Activated naive CD4-positive, alpha-beta T cell treated with anti-CD3 and anti-CD28 coated beads, Interleukin-2, amount 10 ng/mL, durations not matched to agents 7 days and 5 days (primary cell): ENCODE measurements at places on chromosomes 3 and 15.

DNA sequence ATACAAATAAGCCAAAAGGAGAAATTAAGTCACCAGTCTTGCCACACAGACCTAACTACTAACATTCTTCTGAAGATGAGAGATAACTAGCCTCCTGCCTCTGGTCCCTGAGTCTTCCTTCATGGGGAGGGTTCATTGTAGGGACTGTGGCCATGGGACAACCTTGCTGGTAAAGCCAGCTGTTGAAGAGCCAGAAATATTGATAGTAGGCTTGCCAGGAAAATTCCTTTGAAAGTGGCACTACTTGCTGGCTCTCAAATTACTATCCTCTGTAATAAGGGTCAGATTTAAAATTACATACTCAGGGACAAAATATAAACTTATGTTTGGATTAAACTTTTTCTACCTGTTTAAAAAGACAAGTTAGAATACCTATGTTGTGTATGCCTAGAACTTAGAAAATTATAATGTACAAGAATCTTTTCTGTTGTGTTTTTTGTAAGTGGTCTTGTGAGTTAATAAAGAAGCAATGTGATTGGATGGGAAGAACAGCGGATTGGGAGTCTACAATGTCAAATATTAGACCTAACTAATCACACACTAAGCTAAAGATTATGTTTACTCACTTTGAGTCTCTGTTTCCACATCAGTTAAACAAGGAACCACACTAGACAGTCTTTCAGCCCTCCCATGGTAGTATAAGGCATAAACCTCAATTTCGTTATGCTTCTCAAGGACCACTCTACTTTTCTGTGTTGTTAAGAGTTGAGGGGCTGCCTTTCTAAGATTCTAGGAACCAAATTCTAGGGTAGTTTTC lies 60.0 kb upstream of the TRIM71 start:
- H3K27ac ChIP-seq, result peak overlapping the region; percentile 0
- H3K27me3 ChIP-seq, result no peaks in the 10 kb centered on the region
- no peak overlapping the region for H3K4me3 ChIP-seq
- H3K4me1 ChIP-seq, result peaks cover 15% of the 10 kb centered on the region
- no peak for DNase-seq
- peaks cover 22% of the 10 kb centered on the region for H3K36me3 ChIP-seq

DNA sequence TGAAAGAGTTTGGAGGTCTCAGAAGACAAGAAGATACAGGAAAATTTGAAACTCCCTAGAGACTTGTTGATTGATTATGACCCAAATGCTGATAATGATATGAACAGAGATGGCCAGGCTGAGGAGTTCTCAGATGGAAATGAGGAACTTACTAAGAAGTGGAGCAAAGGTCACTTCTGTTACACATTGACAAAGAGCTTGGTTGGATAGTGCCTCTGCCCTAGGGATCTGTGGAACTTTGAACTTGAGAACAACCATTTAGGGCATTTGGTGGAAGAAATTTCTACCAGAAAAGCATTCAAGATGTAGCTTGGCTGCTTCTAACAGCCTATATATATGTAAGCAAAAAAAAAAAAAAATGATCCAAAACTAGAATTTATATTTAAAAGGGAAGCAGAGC lies 48.9 kb upstream of the NAALADL2 start:
- DNase-seq, result no peak
- no peak overlapping the region for H3K4me3 ChIP-seq
- no peaks in the 10 kb centered on the region for H3K4me1 ChIP-seq
- no peaks in the 10 kb centered on the region for H3K36me3 ChIP-seq

DNA sequence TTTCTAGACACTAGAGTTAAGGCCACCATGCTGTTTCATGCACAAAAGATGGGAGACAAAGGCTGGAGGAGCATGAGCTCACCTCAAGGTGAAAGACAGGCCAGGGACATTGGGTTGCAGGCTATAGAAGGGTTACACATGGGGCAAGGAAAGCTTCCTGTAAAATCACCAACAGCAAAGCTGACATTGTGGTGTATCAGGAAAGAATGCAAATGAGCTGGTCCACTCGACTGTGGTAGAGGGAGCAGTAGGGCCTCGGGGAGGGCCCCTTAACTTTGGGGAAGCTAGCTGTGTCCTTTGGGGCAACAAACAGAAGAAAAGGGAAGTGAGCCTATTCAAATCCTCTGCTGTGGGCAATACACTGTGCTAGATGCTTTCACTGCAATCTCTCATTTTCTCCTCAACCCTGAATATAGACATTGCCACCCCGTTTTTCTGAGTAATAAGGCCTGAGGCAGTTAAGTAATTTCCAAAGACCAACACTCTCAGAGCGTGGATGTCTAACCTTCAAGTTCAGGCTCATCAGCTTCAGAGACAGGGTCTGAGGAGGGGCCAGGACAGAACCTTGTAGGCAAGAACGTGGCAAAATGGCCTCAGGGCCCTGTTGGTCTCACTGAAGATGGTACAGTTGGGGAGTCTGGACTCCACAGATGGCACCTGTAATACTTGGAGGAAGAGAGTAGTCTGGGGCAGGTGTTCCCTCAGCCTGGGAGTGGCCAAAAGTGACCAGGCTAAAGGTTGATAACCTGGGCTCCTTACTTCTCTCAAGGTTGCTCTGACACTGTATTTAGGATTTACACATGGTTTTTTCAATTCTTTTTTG lies 24.1 kb downstream of the CX3CR1 start:
- peak overlapping the region; percentile 35 for H3K27ac ChIP-seq
- DNase-seq, result no peak
- H3K4me3 ChIP-seq, result no peak overlapping the region
- no peaks in the 10 kb centered on the region for H3K36me3 ChIP-seq

- H3K4me1 ChIP-seq, result no peaks in the 10 kb centered on the region
- H3K27me3 ChIP-seq, result no peaks in the 10 kb centered on the region
- no peak overlapping the region for H3K27ac ChIP-seq
- no peak for DNase-seq
- no peak overlapping the region for H3K4me3 ChIP-seq
Measured at GRCh38 chr3:37392957-37393356, 218.6 kb upstream of the LRRFIP2 start.

DNA sequence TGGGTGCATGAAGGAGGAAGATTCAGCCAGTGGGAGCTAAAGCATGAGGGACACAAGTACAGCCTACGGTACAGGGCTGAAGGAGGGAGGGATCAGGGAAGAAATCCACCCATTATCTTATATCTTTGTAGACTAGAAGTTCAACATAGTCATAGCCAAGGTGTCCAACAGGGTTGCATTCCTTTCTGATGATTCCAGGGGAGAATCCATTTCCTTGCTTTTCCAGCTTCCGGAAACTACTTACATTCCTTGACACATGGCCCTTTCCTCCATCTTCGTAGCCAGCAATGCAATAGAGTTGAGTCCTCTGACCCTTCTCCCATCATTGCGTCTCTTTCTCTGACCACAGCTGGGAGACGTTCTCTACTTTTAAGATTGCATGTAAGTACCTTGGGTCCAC lies 471.0 kb upstream of the SEMA6D start:
- H3K36me3 ChIP-seq, result no peaks in the 10 kb centered on the region
- H3K27ac ChIP-seq, result no peak overlapping the region
- DNase-seq, result no peak
- no peaks in the 10 kb centered on the region for H3K27me3 ChIP-seq
- no peaks in the 10 kb centered on the region for H3K4me1 ChIP-seq

- no peak overlapping the region for H3K4me3 ChIP-seq
- no peak overlapping the region for H3K27ac ChIP-seq
- no peaks in the 10 kb centered on the region for H3K36me3 ChIP-seq
Measured at GRCh38 chr15:31148297-31149087, 47.0 kb upstream of the TRPM1 start.

DNA sequence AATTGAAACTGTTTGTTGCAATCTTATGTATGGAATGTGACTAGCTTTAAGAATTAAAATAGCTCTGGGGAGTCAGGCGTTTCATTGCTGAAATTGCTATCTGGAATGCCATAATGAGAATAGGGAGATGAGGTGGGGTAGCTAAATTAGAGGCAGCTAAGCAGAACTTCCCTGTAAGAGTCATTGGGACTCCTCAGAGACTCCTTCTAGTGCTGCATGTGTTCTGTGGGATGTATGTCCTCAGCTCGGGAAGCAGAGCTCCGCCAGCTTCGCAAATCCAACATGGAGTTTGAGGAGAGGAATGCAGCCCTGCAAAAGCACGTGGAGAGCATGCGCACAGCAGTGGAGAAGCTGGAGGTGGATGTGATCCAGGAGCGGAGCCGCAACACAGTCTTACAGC lies 57.4 kb downstream of the HMG20A start:
- H3K4me1 ChIP-seq, result no peaks in the 10 kb centered on the region
- no peak overlapping the region for H3K4me3 ChIP-seq
- no peaks in the 10 kb centered on the region for H3K27me3 ChIP-seq

DNA sequence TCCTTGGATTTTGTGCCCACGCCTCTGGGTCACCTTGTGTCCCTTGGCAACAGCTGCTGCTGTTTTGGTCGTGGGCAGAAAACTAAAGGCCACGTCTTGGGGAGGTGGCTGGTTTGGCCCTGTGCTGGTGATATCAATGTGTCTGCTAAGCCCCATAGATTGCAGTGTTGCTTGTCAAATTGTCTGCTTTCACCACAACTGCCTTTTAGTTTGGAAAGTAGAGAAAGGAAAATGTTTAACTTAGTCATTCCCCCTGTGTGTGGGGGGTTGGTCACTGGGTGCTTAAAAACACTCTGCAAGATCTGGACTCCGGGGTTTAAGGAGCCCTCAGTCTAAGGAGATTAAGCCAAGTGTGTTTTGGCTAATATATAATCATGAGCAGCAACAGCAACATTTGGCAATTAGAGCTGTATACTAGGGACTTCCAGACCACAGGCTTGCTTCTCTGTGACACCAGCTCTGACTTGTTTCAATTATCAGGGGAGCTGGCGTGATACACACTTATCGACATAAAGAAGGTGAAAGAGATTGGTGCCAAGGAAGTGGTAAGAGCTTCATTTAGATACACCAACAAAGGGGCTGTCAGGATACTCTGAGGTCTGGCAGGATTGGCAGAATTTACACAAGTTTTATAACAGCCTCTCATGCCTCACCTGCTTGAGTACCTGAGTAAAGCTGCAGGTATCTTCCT lies 3.5 kb downstream of the SMAD3 start:
- DNase-seq, result peak; percentile 42
- peak overlapping the region; percentile 88 for H3K27ac ChIP-seq
- H3K36me3 ChIP-seq, result peaks cover 54% of the 10 kb centered on the region
- peak overlapping the region; percentile 96 for H3K4me3 ChIP-seq
- H3K27me3 ChIP-seq, result peaks cover 13% of the 10 kb centered on the region

- no peak overlapping the region for H3K27ac ChIP-seq
- H3K36me3 ChIP-seq, result peaks cover 19% of the 10 kb centered on the region
- no peak for DNase-seq
- no peaks in the 10 kb centered on the region for H3K27me3 ChIP-seq
- peaks cover 6% of the 10 kb centered on the region for H3K4me1 ChIP-seq
Measured at GRCh38 chr15:65655026-65655425, 33.3 kb downstream of the SLC24A1 start.
